Urinary bladder (tissue), 4 donors: ENCODE measurements at places on chromosomes 7 and 10. TPM values are rescaled to one million over a fixed set of nuclear protein-coding genes. Genes with fewer than 3 reads are reported as not detected.

- DNase-seq: no peak
Observed at GRCh38 chr10:69333205-69333604, 54.9 kb downstream of the HK1 start.

- no peak for DNase-seq
Observed at GRCh38 chr7:52695973-52696595, 339.3 kb upstream of the POM121L12 start.

Gene FAM25A
- polyA plus RNA-seq: not detected

Gene HKDC1
- 0.28 TPM for polyA plus RNA-seq

Gene GDF2
- not detected for polyA plus RNA-seq

Gene PROSER2
- polyA plus RNA-seq: 6.6 TPM

Gene LIPJ
- polyA plus RNA-seq: not detected

DNA sequence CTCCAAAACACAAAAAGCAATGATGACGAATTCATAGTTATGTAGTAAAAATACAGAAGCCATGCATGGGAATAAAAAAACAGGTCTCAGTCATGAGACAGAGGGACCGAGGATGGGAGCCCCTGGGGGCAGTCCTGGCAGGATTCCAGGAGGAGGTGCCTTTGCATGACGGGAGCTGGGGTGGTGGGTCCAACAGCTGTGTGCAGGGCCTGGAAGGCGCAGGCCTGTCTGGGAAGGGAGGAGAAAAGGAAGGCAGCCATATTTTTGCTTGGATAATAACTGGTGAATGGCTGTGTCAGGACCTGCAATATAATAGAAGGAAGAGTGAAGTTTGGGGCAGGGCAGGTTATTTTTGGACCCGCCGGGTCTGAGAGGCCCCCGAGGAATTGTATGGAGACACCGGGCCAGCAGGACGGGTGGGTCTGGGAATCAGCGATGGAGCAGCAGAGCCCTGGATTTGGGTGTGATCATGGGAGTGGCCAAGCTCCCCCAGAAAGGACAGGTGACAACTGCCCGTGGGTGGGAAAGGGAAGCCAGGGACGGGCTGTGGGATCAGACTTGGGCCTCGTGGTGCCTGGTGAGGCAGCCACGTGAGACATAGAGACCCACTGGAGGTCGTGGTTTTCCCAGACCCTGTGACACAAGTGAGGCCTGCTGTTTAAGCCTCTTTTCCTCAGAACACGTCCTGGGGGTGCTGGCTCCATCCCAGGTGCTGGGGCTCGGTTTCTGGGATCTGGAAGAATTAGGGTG lies 2.9 kb upstream of the JAKMIP3 start:
- no peak for DNase-seq

- DNase-seq: no peak
Observed at GRCh38 chr7:85471307-85471706, 284.5 kb upstream of the SEMA3D start.

Gene PON3
- polyA plus RNA-seq: 3.7 TPM

Gene PSPH
- polyA plus RNA-seq: 6.9 TPM

DNA sequence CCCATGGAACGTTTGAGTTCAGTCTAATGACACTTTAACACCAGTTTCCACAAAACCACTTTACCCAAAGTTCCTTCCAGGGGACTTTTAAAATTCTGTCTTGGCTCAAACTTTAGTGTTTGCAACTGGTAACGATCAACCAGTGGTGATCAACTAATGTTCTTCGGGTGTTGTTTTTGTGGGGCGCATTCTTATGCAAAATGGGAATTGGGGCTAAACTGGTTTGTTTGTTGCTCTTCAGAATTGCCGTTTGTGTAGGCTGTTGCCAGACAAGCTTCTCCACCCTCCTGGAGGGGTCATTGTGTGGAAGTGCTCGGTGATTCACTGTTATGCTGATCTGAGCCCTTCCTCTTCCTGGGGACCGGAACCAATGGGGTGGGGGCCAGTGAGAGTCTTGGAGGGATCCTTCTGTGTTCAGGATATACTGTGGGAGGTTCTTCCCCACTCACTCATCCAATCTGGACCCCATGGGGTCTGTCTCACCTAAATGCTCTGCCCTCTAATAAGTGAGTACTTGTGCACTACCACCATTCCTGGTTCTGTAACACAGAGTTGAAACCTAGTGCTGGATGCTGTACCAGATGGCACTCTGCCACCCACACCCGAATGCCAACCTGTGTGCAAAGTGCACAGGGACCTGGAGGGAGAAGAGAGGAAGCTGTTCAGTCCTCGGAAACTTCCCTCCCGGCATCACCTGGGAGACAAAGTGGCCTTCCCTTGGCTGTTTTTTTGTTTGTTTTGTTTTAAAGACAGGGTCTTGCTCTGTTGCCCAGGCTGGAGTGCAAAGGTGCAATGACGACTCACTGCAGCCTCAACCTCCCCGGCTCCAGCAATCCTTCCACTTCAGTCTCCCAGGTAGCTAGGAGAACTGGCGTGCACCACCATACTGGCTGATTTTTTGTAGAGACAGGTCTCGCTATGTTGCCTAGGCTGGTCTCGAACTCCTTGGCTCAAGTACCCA lies 2.1 kb downstream of the NFE2L3 start:
- DNase-seq: no peak

GRCh38 chr10:28298951-28299350 lies 3.9 kb downstream of the MPP7 start:
- no peak for DNase-seq

GRCh38 chr7:145909991-145910513 lies 206.5 kb upstream of the CNTNAP2 start:
- no peak for DNase-seq

DNA sequence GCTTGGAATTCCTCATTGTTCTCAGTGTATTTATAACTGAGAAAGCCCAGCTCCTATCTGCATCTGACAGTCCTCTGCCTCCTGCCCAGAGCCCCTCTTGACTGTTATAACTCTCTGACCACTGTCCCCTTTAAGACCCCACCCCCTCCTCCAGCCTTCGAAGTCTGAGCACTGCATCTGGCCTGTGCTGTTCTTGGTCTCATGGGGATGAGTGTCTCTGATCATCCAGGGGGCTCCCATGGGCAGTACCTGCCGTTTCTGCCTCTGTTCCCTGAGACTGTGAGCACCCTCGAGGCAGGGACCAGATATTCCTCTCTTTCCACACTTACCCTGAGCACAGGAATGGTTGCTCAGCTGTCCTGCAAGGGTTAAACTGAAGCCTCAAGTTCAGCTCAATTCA lies 7.7 kb downstream of the GHRHR start:
- no peak for DNase-seq

Gene CACNA2D1
- 18.7 TPM for polyA plus RNA-seq

GRCh38 chr7:12133865-12134264 lies 77.2 kb upstream of the TMEM106B start:
- DNase-seq: no peak

Gene TMEM140
- 18.1 TPM for polyA plus RNA-seq

Gene OR13A1
- polyA plus RNA-seq: 0.32 TPM

Gene TBXAS1
- polyA plus RNA-seq: 12.2 TPM

DNA sequence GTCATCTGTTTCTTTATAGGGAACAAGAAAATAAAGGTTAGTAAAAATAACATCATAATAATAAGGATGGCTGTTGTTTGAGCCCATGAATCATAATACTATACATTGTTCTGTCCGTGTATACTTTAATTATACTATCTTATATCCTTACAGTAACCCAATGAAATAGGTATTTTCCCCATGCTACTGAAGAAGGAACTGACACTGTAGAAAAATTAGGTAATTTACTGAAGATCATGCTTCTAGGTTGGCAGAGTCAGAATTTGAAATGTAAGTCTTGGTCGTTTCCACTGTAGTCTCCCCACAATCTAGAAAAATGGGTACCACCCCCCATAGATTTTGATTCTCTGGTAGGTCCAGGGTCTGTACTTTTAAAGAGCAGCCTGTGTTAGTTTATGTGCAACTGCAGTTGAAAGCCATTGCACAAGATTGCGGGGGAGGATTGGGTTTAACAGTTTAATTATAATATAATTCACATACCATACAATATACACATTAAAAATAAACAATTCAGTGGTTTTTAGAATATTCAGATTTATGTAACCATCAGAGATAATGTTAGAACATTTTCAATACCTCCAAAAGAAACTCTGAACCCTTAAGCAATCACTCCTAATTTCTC lies 47.7 kb downstream of the SHOC2 start:
- DNase-seq: no peak

- DNase-seq: no peak
Observed at GRCh38 chr7:22173685-22174573, 183.0 kb downstream of the RAPGEF5 start.

DNA sequence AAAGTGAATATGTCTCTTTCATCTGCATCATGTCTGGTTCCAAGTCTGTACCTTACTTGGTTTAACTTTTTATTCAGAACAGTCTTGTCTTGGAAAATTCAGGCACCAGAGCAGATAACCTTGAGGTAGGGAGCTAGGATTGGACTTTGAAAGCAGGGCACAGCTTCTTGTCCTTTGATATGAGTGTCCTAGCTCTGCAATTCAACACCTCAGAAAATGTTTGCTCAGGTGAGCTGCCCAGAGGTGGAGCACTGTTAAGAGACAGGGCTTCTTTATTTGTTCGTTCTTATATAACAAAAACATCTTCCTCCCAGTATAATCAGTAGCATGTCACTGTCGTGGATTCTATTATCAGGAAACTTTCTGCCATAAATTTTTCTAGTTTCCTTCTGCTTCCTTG lies 118.3 kb downstream of the LRRC4 start:
- no peak for DNase-seq

Gene OR6B1
- not detected for polyA plus RNA-seq

Gene MKLN1
- polyA plus RNA-seq: 14.8 TPM

- no peak for DNase-seq
Observed at GRCh38 chr10:30359373-30360206, 10.5 kb upstream of the MTPAP start.

DNA sequence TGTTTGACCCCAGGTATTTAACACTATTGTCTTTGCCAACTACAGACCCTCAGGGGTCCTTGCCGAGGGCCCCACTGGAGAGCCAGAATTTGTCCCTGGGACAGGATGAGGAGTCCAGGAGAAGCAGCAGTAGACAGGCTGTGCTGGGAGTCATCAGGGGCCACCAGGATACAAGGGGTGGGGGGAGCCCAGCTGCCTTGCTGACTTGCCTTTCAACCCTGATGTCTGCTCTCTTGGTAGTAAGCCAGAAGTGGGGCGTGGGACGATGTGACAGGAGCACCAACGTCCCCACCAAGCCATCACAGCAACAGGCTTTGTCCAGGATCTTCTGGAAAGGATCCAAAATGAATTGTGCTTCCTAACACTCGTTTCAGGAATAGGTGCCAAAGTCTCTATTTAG lies 62.4 kb upstream of the CDCA7L start:
- DNase-seq: no peak

- no peak for DNase-seq
Observed at GRCh38 chr7:150450491-150451001, at the start of gene GIMAP8. Gene GIMAP8 (plus strand): TSS chr7:150450630. CDS start chr7:150466699, 16,069 bp downstream.

DNA sequence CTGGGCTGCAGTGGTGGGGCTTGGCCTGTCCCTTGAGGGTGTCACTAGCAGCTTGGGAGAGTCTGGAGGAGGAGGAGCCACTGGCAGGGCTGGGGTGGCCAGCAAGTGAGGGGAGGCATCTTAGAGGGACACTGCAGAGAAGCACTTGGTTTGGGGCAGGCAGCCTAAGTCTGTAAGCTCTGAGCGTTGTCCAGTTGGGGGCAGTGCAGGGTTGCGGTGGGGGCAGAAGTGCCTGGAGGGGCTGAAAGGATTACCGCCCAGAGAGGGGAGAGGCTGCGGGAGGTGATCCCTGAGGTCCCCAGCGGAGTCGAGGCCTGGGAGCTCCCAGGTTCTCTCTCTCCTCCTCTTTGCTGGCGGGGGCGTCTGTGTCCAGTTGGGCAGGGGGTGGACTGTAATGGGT lies 7.4 kb downstream of the ADCYAP1R1 start:
- no peak for DNase-seq

DNA sequence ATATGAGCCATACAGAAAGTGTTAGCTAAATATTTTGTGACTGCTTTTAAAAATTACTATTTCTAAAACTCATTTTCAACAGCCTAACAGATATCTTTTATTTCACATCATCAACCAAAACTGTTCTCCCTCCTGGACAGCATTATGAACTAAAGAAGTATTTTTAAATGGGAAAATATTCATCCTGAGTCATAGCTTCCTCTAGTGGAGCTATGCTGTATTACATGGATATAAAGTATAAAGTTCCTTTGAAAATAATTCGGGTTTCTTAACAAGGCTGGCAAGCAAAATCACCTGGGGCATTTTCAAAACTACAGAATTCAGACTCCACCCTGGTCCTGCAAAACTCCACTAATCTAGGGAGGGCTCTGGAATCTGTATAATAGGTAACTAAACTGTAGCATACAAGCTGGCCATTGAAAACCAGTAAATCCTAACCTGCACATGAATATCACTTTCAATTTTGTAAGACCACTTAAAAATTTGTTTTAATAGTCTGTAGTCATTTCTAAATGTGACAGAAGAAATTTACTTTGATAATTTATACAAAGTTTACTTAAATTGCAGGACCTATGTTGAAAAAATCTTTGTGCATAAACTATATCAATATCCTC lies 53.5 kb downstream of the SCIN start:
- DNase-seq: no peak

Gene LRRC61
- polyA plus RNA-seq: 11.8 TPM

DNA sequence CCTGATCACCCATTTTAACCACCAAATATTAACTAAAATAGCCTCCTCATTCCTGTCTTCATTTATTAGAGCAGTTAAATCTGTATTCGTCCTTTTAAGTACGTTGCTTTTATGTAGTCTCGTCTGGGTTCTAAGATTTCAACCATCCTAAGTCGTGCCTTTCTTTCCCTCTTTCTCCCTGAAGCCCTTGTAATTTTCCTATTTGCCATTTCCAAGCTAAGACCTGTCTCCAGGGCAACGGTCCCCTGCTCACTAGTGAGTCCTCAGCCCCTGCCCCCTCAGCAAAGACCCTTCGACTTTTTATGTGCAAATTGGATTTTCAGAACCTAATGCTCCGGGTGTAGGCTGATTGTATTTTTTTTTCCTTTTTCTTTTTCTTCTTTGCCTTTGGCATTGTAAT lies 16.1 kb upstream of the MEST start:
- no peak for DNase-seq

DNA sequence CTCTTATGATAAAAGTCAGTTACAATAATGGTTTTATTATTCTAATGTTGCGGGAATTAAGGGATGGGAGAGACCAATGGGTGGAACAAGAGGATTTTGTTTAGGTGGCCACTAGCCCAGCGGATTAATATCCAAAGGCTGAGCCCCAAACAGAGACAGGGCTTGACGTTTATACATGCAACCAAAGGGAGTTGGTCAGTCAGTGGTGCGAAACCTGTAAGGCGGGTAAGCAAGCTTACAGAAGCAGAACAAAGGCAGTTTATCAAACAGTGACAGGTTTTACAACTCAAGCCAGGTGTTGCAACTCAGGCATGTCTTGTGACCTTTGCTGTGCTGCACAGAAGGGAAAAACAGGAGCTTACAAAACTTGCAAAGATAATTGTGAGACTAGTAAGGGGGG lies 622.9 kb upstream of the MBL2 start:
- no peak for DNase-seq

- DNase-seq: no peak
Observed at GRCh38 chr10:87842220-87842641, 21.1 kb downstream of the KLLN start.

Gene ACBD7
- 0.15 TPM for polyA plus RNA-seq

GRCh38 chr10:5565671-5566581 lies 41.2 kb downstream of the CALML3 start:
- DNase-seq: no peak

Gene LIPM
- polyA plus RNA-seq: not detected

Gene AUTS2
- 13.4 TPM for polyA plus RNA-seq

GRCh38 chr7:100431286-100431735 lies 1.7 kb downstream of the MEPCE start:
- DNase-seq: no peak

GRCh38 chr7:114181280-114181679 lies 233.3 kb upstream of the FOXP2 start:
- no peak for DNase-seq

- no peak for DNase-seq
Observed at GRCh38 chr7:108425714-108426275, 30.4 kb downstream of the NRCAM start.
